ENCODE measurements at places on chromosomes 12 and 14.
A peak's percentile ranks its signal among the peaks of the same experiment; 100 is the strongest.

GRCh38 chr14:31263485-31264133, 56.0 kb upstream of the HECTD1 start:
- DNase-seq, result peak; percentile 8

GRCh38 chr12:71691504-71692129, 5.7 kb downstream of the TMEM19 start:
- DNase-seq, result no peak

- DNase-seq, result no peak
These were observed 20.6 kb downstream of the ARMH4 start for GRCh38 chr14:58131386-58131785.

DNA sequence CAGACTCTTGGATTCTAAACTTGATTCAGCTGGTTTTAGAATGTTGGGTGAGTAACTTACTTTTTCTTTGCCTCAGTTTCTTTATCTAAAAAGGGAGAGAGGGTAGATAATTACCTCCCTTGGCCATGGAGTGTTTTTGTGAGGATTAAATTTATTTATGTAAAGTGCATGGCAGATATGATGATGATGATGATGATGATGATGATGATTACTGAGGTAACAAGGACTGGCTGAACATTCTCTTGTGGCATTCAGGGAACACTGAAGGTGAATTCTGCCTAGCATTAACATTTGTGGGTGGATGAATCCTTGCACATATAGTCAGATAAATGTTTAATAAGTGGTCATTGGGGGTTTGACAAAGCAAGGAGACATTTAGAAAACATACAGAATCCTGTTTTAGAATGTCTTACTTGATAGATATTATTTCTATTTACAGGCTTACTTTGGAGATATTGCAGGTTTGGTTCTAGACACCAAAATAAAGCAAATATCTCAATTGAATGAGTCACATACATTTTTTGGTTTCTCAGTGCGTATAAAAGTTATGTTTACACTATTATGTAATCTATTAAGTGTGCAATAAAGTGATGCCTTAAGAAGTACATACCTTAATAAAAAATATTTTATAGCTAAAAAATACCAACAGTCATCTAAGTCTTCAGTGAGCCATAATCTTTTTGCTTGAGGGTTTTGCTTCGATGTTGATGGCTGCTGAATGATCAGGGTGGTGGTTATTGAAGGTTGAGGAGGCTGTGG, 123.2 kb downstream of the SNAPC1 start:
- DNase-seq, result no peak

DNA sequence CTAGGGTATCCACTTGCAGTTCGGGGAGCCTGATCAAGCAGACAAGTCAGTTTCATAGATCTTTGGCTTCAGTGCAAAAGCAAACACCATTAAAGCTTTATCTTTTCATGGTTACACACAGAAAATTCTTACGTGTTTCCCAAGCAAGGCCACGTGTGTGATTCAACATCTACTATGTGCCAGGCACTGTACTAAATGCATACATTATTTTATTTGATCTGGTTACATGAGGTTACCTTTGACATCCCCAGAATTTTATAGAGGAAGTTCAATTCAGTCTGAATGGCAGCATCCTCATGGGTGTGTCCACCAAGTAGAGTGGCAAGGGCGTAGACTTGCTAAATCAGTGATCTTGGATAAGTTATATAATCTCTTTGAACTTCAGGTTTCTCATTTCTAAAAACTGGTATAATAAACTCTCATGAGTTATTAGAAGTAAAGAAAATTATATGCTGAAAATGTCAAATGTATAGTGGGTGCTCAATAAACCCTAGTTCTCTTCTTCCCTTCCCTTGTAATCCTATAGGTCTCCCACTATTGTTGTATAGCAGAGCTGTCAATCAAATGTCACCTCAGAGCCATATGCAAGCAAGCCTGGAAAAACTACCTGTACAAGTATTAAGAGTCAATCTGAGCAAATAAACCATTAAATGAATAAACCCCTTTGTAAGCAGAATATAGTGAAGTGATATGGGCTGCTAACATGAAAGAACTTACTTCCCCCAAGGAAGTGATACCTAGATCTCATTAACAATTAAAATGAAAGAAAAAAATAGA, 50.3 kb upstream of the TMX1 start:
- DNase-seq, result no peak

DNA sequence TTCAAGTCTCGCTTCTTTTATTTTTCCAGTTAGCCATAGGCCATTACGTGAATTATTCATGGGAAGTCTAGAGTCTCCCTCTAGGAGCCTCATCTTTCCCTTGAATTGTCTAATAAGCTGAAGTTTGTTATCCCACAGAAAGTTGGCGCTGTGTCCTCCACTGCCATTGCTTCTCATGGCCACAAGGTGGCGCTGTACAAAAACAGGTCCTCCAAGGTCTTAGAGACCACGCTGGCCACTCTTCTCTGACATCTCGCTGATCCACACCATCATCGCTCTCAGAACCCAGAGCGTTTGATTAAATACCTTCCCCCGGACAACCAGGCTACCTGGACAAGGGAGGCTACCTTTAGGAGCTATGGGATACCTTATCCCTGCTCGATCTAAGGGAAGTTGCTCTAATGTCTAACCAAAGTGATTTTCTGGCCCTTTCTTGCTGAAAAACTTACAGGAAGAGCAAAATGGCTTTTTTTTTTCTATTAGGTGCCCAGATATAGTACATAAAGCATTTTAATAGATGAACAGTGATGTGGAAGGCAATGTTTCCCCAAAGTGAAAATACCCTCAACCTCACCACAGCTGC, 110.0 kb downstream of the CCDC60 start:
- DNase-seq, result peak; percentile 62

DNA sequence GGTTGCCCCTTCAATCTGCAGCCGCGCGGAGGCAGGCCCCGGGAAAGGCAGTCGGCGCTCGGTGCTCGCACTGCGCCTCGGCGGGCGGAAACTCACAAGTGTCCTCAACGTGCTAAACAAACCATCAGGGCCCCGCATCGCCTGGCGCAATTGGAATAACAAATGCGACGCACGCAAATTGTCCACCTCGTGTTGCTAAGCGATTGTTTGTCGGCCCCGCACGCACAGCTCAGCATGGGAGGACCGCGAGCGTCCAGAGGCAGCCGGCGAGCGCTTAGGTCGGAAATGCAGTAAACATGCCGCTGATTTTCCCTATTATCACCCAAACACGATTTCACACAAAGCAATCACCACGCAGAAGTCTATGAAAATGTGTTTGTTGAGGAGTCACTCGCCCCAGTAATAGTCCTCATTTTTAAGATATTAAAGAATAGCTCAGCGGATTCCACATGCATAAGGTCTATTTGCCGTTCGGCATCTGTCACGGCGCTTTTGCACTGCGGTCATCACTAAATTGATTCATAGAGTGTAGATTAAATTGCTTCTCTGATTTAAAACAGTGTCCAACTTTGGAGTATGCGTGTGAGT, 3.2 kb upstream of the GSC start:
- DNase-seq, result no peak

DNA sequence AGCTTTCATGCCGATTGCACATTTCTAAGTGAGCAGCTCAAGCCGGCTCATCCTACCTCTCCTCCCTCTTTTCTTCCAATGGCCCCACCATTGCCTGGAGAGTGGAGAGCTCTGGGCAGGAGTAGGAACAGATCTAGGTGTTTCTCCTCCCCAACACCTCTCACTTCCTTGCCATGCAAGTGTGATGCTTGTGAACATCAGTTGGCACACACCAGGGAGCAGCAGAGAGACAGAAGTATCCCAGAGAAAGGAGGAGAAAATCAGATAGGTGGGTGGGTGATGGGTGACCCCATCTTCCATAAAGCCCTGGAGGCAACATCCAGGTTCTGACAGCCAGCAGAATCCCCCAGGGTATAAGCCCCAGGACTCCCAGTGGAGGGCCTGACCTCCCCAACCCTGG, 27.8 kb downstream of the NPC2 start:
- no peak for DNase-seq

DNA sequence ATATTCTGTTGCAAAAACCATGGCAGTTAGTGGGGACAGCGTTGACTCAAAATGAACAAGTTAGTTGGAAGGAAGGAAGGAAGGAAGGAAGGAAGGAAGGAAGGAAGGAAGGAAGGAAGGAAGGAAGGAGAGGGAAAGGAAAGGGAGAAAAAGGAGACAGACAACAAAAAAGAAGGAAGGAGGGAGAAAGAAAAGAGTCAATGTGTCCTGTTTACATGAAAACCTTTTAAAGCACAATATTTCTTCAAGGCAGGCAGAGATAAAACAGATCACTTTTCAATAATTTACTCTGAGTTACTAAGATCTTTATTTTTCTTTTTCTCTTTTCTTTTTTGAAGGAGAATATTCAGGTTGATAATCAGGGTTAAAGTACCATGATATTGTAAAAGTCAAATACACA, 99.4 kb downstream of the CCER1 start:
- DNase-seq, result no peak

DNA sequence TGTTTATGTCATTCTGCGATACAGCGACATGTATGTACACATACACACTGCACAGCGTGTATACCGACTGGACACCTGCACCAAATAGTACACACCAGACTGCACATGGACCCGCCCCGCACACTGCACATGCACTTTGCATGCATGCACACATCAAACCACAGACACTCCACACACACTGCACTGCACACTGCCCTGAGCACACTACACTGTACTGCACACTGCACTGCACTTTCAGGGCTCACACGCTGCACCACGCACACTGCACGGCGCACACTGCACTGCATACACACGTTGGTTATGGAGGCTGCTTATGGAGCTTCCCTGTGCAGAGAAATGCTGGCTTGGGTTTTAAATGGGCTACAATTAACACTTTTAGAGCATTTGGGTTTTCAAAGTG, 1.6 kb downstream of the PAPLN start:
- no peak for DNase-seq

GRCh38 chr14:65840786-65841185, 428.3 kb downstream of the FUT8 start:
- no peak for DNase-seq

GRCh38 chr14:28542040-28542439, 224.5 kb upstream of the FOXG1 start:
- no peak for DNase-seq

DNA sequence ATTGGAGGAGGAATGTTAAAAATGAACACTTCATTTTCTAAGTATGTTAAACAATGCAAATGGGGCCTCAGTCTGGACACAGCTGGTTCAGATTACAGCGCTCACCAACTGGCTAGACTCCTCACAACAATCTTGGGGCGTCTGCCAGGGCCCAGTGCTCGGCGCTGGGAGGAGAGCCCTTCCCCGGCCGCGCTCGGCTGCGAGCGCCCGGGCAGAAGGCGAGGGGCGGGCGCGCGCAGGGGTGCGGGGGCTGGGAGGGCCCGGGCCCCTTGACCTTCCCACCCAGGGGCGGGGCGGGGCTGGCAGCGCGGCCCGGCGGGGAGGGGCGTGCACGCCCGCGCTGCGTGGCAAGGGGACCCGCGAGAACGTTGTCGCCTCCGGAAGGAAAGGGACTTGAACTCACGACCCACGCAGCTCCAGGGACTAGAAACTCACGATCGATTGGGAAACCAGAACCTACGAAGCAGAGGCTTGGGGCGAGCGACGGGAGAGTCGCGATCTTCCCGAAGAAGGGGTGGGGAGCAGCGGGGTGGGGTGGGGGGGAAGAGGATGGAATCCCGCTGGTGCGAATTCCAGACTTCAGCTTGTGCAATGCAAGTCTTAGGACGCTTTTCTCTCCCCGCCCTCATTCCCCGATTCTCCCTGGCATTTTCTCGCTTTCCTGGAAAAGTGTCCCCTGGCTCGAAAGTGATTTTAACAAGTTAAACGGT, at the start of gene FBLN5:
FBLN5 (minus strand) TSS at position 220 of the 710 bp plus-strand sequence. CDS start 465 bp downstream, outside the sequence.
- DNase-seq, result no peak

- no peak for DNase-seq
These were observed 152.9 kb downstream of the ZFP36L1 start for GRCh38 chr14:68639758-68640574.

DNA sequence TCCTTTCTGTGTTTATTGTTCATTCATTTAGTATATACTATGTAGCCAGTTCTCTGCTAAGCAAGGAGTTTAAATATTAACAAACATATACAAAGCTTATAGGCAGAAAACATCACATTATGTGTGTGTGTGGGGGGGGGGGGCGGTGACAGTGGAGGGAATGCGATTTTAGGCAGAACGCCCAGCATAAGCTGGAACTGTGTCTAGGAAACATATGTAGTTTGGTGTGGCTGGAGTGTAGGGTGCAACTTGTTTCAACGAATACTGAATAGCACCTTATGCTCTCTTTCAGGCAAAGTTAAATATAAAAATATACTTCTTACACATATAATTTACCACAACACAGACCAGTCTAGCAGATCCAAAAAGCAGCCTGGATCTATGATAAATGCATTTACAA, 980.6 kb downstream of the SLC6A15 start:
- no peak for DNase-seq

DNA sequence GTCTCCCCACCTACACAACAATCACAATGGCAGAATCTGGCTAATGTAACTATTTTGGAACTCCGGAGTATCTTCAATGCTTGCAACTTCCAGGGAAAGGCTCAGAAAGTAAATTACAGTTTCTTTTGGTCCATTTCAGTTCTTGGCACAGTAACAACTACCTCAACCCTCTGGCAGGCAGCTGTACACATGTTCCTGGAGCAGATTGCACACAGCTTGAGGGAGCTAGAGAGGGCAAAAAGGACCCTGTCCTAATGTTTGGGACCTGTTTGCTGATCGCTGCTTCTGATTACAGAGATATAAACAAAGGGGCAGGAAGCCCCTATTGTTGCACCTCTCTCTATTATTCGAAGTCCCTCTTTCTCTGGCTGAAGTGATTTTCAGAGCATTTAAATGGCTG, 35.2 kb upstream of the SLC38A1 start:
- no peak for DNase-seq

DNA sequence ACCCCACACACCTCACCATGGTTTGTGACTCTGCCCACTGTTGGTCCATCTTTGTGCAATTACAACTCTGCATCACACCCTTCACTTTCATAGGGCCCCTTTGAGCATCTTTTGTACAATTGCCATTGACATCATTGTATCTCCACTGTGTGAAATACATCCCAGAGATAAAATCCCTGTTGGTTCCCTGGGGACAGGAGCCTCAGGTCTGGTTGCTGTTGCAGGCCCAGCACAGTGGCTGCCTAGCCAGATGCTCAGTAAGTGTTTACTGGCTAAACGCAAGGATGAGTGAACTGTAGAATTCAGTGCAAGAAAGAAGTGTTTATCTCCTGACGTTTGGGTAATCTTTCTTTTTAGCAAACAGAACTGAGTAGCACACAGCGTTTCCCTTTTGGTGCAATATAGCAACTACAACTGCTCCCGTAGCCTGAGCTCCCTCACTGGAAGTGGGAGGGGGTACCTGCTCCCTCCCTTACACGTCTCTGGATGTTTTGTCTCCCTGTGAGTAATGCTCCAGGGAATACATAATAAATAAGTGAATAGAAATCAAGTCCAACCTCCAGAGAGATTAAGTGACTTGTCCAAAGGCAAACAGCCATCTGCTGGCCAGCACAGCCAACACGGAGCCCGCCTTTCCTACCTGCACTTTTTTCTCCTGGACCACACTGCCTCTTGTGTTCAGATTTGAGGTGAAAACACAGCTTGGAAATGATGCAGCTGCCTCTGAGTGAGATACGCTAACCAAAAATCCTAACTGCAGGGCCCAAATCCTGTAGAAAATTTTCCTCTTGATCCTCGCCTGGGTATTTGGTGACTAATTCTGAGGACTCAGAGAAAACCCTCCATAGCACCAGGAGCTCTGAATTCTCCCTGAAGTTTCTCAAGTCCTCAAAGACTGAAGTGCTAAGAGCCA, 27.4 kb downstream of the GALNT16 start:
- DNase-seq, result no peak

- DNase-seq, result no peak
These were observed 492.9 kb upstream of the TBX3 start for GRCh38 chr12:115176741-115177400.
